ENCODE measurements at places on chromosomes 6 and 20.

- peak; percentile 47 for DNase-seq
These were observed 29.5 kb downstream of the CDYL start for GRCh38 chr6:4805553-4806336.

DNA sequence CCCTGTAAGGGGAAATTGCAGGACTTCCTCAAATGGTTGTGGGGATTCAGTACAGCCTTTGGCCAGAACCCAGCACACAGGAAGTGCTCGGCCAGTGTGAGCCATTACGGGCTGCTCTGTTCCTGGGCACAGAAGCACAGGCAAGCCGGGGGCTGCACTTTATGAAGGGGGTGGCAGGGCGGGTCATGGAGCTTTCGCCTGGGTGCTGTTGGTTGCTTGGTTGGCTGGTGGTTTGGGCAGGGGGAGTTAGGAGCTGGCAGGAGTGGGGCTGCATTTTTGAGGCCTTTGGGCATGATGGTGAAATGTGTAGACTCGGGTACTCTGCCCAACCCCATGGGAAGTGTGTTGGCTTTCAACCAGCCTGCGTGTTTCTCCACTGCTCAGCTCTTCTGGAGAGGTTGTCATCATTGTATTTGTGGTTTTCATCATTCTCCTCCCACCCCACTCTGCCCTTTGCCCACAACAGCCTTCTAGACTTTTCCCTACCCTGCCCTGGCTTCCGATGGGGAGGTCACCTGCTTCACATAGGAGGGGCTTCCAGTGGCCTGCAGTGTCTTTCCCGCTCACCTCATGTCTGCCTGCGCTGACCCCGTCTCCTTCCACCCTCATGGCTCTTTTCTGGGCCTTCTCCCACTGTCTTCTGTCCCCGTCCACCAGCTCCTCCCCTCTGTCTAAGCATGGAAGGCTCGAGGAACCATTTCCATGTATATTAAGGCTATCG, 16.1 kb upstream of the RBM38 start:
- no peak for DNase-seq

GRCh38 chr6:109393886-109394281, 11.6 kb upstream of the CD164 start:
- DNase-seq = peak; percentile 24

- DNase-seq = no peak
These were observed 39.8 kb upstream of the HBS1L start for GRCh38 chr6:135094403-135094821.

GRCh38 chr6:28712982-28713381, 187.3 kb downstream of the GPX5 start:
- no peak for DNase-seq

- DNase-seq = no peak
These were observed 8.7 kb downstream of the RPS21 start for GRCh38 chr20:62395311-62396242.

DNA sequence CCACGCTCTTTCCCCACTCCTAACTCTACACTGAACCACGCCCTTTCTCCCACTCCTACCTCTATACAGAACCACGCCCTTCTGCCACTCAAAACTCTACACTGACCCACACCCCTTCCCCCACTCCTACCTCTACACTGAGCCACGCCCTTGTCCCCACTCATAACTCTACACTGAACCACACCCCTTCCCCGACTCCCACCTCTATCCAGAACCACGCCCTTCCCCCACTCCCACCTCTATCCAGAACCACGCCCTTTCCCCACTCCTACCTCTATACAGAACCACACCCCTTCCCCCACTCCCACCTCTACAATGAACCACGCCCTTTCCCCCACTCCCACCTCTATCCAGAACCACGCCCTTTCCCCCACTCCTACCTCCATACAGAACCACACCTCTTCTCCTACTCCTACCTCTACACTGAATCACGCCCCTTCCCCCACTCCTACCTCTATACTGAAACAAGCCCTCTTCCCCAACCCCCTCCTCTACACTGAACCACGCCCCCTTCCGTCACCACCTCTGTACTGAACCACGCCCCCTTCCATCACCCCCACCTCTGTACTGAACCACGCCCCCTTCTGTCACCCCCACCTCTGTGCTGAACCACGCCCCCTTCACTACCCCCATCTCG, 10.1 kb downstream of the PXMP4 start:
- no peak for DNase-seq
